Aorta (tissue), 5 donors: ENCODE measurements at places on chromosomes 7 and 10. TPM values are rescaled to one million over a fixed set of nuclear protein-coding genes. Genes with fewer than 3 reads are reported as not detected.

- DNase-seq: no peak
Measured at GRCh38 chr10:121822180-121822579, 105.7 kb downstream of the ATE1 start.

DNA sequence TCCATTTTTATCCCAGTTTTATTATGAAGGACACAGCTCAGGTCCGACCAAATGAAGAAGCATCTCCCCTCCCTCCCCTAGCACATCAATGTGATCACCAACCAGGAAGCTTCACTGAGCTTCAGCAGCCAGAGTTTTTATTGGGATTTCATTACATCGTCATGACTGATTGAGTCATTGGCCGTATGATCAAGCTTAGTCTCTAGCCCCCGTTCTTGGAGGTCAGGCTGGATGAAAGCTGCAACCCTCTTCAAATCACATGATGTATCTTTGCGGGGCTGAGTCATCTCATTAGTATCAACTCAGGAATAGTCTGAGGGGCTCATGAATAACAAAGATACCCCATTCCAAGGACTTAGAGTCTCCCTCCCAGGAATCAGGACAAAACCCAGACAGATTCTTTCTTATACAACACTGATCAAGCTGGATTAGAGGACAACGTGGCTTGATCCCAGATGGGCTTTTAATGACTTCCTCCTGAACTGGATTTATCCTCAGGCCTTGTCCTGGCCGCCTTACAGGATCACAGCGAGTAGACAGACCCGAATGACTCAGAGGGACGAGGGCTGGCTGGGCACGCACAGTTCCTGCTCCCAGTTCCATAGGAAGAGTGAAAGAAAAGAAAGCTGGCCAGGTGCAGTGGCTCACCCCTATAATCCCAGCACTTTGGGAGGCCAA lies 14.5 kb downstream of the LIMK1 start:
- peak; percentile 69 for DNase-seq

DNA sequence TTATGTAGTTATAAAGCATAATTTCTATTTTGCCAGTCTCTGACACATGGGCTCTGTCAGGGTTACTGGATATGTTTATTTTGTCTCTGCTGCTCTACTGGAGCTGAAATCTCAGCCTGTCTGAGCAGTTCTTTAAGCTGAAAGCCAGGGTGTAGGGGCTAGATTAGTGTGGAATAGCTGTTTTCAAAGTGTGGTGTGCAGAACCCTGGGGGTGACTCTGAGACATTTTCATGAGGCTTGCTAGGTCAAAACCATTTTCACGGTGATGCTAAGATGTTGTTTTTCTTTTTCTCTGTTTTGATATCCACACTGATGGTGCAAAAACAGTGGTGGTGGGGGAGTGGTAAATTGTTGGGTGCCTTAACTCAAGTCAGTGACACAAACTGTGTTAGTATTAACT lies 45.5 kb downstream of the CREM start:
- DNase-seq: no peak

- no peak for DNase-seq
Measured at GRCh38 chr7:27351137-27351536, 108.5 kb downstream of the EVX1 start.

DNA sequence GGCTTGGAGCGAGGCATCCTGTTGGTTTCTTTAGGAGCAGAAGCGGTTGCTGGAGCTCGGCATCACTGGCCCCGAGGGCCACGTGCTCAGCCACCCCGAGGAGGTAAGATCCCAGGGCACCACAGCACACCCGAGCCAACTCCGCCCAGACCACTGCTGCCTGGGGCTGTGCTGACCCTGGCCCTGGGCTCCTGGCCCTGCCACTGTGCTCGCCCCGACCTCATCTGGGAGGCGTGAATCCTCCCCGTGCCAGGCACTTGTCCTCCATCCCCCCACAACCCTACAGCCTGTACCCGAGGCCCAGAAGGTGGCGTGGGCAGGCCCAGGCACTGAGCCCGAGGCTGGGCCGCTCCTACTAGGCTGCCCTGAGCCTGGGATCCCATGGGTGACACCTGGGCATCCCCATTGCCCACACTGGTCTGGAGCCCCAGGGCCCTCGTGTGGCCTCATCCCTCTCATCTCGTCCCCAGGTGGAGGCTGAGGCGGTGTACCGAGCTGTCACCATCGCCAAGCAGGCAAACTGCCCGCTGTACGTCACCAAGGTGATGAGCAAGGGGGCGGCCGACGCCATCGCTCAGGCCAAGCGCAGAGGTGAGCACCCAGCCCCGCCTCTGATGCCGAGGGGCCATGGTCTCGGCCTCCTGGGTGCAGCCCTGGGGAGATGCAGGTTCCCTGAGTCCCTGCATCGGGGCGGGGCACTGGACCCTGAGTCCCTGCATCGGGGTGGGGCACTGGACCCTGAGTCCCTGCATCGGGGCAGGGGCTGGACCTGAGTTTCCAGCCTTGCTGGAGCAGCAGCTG lies 11.8 kb downstream of the DPYSL4 start:
- peak; percentile 38 for DNase-seq

- no peak for DNase-seq
Measured at GRCh38 chr7:128795129-128795528, 3.4 kb downstream of the CCDC136 start.

DNA sequence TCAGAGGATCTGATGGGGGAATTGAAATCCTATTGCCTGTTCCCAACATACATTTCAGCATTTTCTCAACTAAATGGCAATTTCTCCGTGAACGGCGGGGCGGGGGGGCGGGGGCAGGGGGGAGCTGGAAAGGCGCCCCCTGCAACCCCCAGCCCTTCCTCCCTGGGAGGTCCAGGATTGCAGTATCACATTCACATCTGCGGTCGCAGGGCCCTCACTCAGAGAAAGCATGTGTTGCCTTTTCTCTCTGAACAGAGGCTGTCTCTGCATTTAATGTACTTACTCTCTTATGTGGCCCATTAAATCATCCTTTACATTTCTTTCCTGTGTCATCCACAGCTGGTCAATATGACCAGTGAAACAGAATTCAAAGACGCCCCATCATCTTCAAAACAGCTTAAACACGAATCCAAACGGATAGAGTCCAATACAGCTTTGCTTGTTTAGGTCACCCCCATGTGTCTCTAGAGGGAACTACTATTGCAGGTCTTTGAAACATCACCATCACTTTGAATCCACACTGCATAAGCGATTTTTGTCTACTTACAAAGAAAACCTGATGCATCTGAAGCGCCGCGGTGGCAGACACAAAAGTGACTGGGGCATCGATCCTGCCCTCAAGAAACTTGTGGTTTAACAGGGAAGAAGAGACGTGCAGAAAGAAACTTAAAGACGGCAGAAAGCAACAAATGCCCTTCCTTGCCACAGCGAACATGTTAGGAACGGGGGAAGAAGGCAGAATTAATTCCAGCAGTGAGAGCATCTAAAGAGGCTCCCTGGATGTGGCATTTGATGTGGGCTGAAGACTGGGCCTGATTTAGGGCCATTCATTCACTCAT lies 17.0 kb upstream of the ECHDC3 start:
- no peak for DNase-seq

- no peak for DNase-seq
Measured at GRCh38 chr7:113338071-113338696, 219.8 kb upstream of the SMIM30 start.

GRCh38 chr7:151208253-151208862 lies 1.9 kb downstream of the H2BK1 start:
- no peak for DNase-seq

DNA sequence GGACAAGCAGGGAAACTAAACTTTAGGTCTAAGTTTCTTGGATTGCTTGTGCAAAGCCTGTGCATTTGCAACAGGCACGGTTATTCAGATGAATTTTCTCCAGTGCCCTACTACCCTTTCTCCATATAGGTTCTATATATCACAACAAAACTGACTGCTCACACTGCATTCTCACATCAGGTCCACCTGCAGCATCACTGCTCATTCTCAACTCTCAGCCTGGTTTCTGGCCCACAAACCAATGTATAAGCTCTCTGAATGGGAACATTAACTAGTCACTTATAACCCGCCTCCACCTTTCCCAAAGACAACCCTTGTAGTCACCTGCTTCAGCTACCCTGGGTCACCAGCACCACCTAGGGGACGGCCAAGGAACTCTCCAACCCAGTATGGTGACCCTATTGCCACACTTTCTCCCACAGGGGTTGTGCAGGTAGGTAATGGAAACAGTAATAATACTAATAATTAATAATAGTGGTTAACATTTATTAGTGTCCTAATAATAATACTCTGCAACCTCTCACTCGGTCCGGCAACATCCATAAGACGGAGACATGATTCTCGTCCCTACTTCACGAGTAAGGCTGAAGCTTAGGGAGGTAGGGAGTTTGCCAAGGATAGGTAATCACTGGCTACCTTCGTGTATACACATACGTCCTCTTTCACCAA lies 97.3 kb downstream of the CLEC2L start:
- DNase-seq: no peak

- DNase-seq: no peak
Measured at GRCh38 chr10:21010615-21011014, 113.5 kb upstream of the NEBL start.

GRCh38 chr7:42740408-42740807 lies 171.5 kb downstream of the C7orf25 start:
- DNase-seq: no peak

- no peak for DNase-seq
Measured at GRCh38 chr10:18607503-18608378, 43.6 kb downstream of the NSUN6 start.

- no peak for DNase-seq
Measured at GRCh38 chr7:114791771-114792170, 130.1 kb upstream of the MDFIC start.

DNA sequence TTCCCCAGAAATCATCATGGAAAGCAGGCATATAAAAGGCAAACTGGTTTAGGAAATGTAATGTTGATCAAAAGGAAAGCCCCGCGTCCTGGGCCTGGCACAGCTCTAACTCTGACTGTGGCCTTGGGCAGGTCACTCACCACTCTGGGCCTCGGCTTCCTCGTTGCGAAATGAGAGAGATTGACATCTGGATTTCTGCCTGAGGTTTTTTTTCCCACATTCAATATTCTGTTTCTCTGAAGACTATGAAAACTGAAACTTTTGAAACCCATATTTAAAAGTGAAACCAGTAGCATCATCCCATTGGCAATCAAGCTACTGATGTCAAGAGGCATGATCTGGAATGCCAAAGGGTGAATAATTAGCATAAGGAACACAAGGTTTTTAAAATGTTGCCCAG lies 369.7 kb upstream of the NPVF start:
- DNase-seq: peak; percentile 55

- no peak for DNase-seq
Measured at GRCh38 chr7:70942791-70943190, 189.2 kb upstream of the GALNT17 start.

GRCh38 chr7:29565224-29565630 lies 1.6 kb downstream of the PRR15 start:
- no peak for DNase-seq

GRCh38 chr10:36002445-36002844 lies 360.3 kb upstream of the FZD8 start:
- no peak for DNase-seq

DNA sequence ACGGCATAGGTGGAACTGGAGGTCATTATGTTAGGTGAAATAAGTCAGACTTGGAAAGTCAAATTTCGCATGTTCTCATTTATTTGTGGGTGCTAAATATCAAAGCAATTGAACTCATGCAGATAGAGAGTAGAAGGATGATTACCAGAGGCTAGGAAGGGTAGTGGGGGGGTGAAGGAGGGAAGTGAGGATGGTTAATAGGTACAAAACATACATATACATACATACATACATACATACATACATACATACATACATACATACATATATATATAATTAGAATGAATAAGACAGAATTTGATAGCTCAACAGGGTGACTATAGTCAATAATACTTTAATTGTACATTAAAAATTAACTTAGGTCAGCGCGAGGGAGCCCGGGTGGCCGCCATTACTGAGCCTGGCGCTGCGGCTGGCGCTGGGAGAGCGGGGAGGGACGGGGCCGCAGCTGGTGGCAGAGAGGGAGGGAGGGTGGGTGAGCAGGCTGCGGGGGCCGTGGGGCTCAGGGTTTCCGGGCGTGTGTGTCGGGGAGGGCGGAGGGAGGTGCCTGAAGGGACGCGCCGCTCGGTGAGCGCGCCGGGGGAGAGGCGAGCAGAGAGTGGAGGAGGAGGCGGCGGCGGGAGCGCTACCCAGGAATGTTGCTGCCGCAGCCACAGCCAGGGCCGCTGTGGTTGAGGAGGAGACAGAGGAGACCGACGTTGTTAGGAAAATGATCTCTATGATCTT lies 85.8 kb upstream of the EGFR start:
- peak; percentile 67 for DNase-seq

- DNase-seq: peak; percentile 96
Measured at GRCh38 chr10:13299437-13300287, at the start of gene PHYH. Gene PHYH (minus strand): TSS chr10:13300064. CDS start chr10:13300042, 22 bp downstream.

GRCh38 chr7:46024263-46024916 lies 103.3 kb upstream of the IGFBP3 start:
- DNase-seq: no peak

GRCh38 chr7:44281811-44282600 lies 43.4 kb downstream of the CAMK2B start:
- peak; percentile 40 for DNase-seq

DNA sequence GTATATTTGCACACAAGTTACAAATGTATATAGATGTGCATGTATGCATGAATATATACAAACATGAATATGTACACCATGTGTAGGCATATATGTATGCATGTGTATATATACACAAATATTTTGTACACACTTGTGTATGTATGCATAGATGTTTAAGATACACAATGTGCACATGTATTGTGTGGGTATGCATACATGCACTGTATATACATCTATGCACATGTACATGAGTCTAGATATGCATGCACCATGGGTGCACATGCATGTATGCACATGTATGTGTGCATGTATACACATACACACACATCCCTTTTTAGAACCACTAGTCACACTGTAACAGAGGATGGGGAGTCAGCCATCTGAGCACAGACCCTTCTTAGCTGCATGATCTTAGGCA lies 249.4 kb downstream of the COBL start:
- DNase-seq: no peak

GRCh38 chr7:69395061-69395714 lies 203.1 kb upstream of the AUTS2 start:
- DNase-seq: no peak

GRCh38 chr10:74799721-74800221 lies 26.6 kb upstream of the KAT6B start:
- DNase-seq: no peak

- DNase-seq: peak; percentile 24
Measured at GRCh38 chr10:102635377-102635776, 8.9 kb upstream of the TRIM8 start.

- DNase-seq: no peak
Measured at GRCh38 chr10:28171468-28172222, 131.2 kb downstream of the MPP7 start.

UTF1 gene
- total RNA-seq: not detected

OR6V1 gene
- not detected for total RNA-seq

AHR gene
- total RNA-seq: 117 TPM

ANKRD22 gene
- 0.26 TPM for total RNA-seq

CCNJ gene
- 5.6 TPM for total RNA-seq

PRLHR gene
- total RNA-seq: not detected

PRTFDC1 gene
- 3.1 TPM for total RNA-seq

SMKR1 gene
- not detected for total RNA-seq
